ENCODE measurements at places on chromosomes 7 and 10.

- no peak for DNase-seq
These were observed 2.8 kb downstream of the ASIC3 start for GRCh38 chr7:151051108-151051507.

DNA sequence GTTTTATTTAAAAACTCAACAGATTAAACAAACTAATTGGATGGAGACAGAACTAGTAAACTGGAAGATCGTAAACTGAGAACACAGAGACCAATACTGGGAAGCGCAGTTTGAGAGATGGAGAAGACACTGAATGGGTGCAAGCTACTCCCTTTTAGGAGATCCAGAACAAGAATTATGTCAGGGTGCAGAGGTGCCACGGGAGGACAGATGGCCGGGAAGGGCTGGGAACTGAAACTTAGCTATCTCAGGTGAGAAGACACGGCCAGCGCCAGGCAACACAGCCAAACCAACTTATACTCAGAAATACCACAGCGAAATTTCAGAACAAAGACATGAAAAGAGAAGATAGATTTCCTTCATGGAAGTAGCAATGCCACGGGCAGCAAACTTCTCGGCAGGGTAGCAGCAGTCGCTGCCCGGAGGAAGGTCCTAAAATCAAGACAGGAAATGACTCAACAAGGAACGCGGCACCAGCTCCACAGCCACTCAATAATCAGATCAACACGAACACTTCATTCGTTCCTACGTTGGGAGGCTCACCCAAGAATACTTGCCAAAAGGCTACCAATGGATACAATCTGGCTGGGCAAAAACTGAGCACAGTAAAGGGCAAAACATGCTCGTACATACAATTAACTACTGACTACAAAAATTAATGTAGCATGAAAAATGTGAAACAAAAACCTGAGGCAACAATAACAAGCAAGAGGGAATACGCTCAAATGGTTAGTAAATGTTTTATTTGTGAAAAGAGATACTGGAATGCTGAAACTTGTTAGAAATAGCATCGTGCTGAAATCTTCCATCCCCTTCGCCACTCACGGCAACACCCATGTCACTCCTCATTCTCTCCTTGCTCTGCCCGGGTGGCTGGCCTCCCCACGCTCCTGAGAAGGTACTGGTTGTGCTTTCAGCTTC is 2.2 kb upstream of the LRRC27 start:
- peak; percentile 75 for DNase-seq

GRCh38 chr10:77909021-77909748 is 17.4 kb downstream of the DLG5 start:
- DNase-seq, result no peak

GRCh38 chr10:72353965-72354355 is 759 bp downstream of the DNAJB12 start:
- DNase-seq, result no peak

DNA sequence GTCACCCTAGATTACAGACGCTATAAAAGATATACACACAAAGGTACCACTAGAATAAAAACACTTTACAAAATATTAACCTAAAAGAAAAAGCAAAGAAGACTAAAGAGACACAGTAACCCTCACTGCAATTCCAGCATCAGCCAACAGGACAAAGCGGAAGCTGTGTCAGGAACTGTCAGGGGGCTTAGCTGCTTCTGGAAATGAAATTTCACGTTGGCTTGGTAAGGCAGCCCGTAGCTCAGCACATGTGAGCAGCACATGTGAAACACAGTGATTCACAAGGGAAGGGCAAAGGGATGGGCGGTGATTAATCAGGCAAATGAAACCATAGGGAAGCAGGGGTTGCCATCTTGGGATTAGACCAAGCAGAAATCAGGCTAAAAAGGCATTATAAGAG is 195.4 kb downstream of the MGMT start:
- DNase-seq, result no peak

DNA sequence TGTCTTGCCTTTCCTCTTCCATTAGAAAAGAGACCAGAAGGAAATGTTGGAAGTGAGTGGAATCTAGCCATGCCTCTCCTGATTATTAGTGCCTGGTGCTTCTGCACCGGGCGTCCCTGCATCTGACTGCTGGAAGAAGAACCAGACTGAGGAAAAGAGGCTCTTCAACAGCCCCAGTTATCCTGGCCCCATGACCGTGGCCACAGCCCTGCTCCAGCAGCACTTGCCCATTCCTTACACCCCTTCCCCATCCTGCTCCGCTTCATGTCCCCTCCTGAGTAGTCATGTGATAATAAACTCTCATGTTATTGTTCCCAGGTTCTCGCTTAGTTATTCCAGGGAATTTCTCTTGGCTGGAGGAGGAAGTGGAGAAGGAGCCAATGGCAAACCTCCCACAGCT is 4.2 kb downstream of the TMEM176A start:
- DNase-seq, result no peak

GRCh38 chr10:63504145-63504881 is 16.9 kb upstream of the REEP3 start:
- DNase-seq, result peak; percentile 77

- no peak for DNase-seq
These were observed 139.8 kb downstream of the GRID1 start for GRCh38 chr10:86226781-86227201.

All from PC-3 (cell line).